ENCODE measurements at places on chromosomes 3 and 15.

GRCh38 chr3:158718490-158719170 lies 13.6 kb downstream of the RARRES1 start:
- no peak for DNase-seq

DNA sequence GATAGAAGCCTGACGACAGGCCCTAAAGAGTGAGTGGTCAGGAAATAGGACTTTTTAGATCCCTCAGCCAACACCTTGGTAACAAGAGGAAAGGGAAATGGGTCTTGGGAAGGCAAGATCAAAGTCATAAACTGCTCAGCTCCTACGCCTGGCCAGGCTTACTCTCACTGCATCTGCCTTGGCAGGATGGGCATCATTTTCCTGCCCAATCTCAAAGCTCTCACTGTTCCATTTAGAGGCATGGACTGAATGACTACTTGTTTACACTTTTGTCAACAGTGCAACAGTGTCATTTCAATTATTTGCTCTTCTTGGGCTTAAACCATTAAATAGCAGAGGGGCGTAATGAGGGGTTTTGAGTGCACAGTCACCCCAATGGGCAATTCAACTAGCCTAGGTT lies 808.7 kb downstream of the GRM7 start:
- DNase-seq: no peak

- peak; percentile 34 for DNase-seq
Measured at GRCh38 chr3:10753964-10754363, 62.1 kb upstream of the SLC6A11 start.

GRCh38 chr3:177362626-177363025 lies 165.3 kb upstream of the TBL1XR1 start:
- DNase-seq: no peak

DNA sequence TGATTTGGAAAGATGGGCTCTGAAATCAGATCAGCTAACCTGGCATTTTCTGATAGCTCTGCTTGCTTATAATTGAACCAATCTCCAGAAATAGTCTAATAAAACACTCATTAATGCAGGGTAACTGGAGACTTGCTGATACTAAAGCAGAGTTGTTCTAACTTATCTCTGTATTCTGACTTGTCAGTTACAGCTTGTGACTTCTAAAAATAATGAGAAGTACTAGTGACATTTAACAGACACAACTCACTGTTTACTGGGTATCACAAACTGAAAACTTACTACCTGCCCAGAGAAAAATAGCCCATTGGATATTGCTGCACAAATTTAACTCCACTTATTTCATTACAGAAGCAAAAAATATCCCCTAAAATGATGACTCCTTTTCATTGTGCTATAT lies 24.0 kb upstream of the TRPM7 start:
- DNase-seq: no peak

DNA sequence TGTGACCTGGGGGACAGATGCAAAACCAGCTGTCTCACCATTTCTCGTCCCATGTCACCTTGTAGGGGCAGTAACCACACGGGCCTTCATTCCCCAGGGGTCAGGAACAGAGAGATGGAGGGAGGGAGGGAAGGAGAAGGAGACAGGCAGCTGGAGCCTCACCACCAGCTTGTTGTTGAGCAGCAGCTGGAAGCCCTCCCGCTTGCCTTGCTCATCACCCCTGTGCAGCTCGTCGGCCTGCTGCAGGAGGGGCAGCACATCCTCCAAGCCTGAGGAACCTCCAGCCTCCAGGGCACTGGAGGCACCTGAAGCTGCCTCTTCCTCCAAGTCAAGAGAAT lies 10.3 kb downstream of the RMDN3 start:
- no peak for DNase-seq

DNA sequence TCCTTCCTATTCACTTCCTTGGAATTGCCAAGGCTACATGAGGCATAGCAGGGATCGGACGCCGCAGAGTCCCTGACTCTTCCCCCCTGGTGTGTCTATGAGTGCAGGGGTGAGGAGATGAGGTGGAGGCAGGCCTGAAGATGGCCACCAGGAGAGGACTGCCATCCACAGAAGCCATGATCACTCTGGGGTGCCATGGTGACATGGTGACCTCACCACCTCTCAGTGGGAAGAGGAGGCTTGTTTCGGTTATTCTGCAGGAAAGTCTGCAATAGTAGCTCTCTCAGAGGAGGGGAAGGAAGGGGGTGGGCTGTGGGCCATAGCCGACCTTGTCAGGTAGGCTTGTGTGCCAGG lies 57.0 kb upstream of the LIMD1 start:
- no peak for DNase-seq

- no peak for DNase-seq
Measured at GRCh38 chr3:38268522-38268921, 2.9 kb downstream of the SLC22A13 start.

DNA sequence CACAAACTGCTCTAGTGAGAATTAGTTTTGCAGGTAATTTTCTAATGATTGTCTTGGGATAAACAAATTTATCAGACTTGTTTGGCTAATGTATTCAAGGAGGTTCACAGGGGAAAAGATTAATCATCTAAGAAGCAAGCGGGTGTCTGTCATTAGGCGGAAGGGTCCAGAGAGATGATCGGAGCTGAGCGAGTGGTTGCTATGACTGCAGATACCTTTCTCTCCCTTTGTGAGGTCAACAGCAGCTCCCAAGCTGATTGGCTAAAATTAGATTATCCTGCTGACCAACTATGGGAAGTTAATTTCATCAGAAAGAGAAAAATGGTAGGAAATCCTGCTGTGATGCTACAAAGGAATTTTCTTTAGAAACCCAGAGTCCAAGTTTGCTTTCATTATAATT lies 276.0 kb downstream of the SOX2 start:
- no peak for DNase-seq

DNA sequence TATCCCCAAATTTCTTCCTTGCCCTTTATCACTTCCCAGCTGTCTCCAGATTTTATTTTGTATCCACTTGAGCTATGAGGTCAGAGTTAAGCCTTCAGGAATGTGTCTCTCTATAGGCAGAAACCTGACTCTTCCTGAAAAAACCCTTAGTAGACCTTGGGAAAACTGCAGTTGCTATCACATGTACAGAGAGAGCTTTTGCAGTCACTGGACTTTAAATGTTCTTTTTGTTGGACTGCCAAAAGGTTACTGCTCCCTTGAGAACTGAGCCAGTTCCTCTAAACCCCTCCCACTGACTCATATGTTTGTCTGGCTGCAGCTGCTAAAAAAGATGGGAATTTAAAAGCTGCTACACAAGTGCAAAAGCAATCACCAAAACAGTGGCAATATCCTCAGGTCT lies 169.1 kb upstream of the CCDC54 start:
- DNase-seq: no peak

GRCh38 chr15:29540479-29540878 lies 270.9 kb upstream of the NSMCE3 start:
- DNase-seq: no peak

GRCh38 chr3:81947359-81947758 lies 185.9 kb upstream of the GBE1 start:
- no peak for DNase-seq

GRCh38 chr15:66768987-66769386 lies 67.0 kb downstream of the SMAD6 start:
- DNase-seq: no peak

- DNase-seq: no peak
Measured at GRCh38 chr3:4850211-4850927, 128.9 kb upstream of the BHLHE40 start.

- DNase-seq: no peak
Measured at GRCh38 chr15:74270854-74271520, 34.9 kb downstream of the CCDC33 start.

GRCh38 chr3:187964760-187965159 lies 189.2 kb upstream of the LPP start:
- no peak for DNase-seq

DNA sequence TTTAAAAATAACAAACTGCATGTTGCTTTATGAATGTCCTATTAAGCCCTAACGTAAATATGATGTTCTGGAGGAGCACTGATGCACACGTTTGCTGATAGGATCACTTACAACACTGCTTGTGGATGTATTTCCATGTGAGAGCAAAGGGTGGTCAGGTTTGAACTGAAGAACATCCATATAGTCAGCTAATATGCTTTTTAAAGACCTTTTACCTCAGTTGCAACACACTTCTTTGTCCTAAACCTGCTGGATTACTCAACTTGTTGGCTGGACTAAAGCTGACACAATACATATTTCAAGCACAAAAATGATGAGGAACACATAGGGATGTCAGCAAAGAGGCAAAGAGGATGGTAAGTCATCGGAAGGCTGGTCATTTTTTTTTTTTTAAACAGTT lies 186.6 kb downstream of the TIGIT start:
- no peak for DNase-seq

DNA sequence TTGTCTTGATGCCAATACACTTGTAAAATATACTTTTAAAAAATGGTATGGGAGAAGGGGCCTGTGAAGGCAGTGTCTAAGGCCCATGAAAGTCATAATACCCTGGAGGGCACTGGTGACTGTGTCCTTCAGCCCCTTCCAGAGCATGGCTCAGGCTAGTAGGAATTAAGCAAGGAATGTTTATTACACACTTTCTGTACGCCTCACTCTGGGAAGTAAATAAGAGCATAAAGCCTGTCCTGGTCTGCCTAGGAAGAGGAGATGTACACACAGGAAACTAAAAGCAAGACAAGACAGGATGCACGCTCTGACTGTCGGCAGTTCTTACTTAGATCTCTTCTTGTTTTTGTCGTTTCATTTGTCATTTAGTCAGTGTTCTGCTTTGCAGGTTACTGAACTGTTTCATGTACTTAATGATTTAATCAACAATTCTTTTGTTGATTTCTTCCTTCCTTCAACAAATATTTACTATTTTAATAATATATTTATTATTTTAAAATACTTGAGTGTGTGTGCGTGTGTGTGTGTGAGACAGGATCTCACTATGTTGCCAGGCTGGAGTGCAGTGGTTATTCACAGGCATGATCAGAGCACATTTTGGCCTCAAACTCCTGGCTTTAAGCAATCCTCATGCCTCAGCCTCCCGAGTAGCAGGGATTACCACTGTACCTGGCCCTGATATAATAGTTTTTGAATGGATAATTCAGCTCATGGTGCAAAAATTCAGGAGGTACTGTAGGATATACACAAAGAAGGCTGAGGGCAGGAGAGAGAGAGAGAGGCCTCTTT lies 9.0 kb upstream of the SMAD6 start:
- DNase-seq: no peak

GRCh38 chr3:170274641-170275040 lies 52.4 kb downstream of the PRKCI start:
- DNase-seq: no peak

- DNase-seq: no peak
Measured at GRCh38 chr15:49824775-49825099, 203.9 kb downstream of the DTWD1 start.

DNA sequence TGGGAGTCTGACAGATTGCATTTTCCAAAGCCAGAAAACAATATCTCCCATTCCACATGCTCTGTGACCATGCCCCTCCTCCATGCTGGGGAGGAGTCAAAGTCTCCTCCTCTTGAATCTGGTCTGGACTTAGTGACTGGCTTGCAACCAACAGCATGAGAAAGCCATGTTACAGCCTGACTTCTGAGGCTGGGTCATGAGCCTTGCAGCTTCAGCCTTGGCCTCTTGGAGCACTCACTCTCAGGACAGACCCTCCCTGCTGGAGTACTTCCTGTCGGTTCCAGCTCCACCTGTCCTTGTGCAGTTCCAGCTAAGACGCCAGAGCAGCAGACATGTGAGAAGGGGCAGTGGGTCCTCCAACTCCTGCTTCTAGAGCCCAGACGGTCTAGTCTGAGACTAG lies 49.7 kb upstream of the RBSN start:
- peak; percentile 38 for DNase-seq
